ENCODE measurements at places on chromosomes 4 and X. TPM values are rescaled to one million over a fixed set of nuclear protein-coding genes. Genes with fewer than 3 reads are reported as not detected.

Gene BRS3
- not detected for total RNA-seq

Gene TLR1
- 0.21 TPM for total RNA-seq

Gene USP17L12
- not detected for total RNA-seq

Gene KCTD8
- total RNA-seq, result 0.18 TPM

Gene SLC4A4
- total RNA-seq, result 0.92 TPM

Gene MAP7D2
- 3.5 TPM for total RNA-seq

Gene CLDN22
- not detected for total RNA-seq

Gene HEPH
- total RNA-seq, result 0.11 TPM

Gene SLBP
- total RNA-seq, result 80.3 TPM

Gene F8A2
- not detected for total RNA-seq

Gene DCUN1D4
- 29.2 TPM for total RNA-seq

Gene SULT1E1
- 3.7 TPM for total RNA-seq

Gene IL9R
- total RNA-seq, result not detected

Gene HSFX1
- total RNA-seq, result 0.25 TPM

Gene SUPT20HL1
- not detected for total RNA-seq

Gene BMPR1B
- 0.21 TPM for total RNA-seq

Gene MAOB
- total RNA-seq, result not detected

Gene PLK4
- total RNA-seq, result 34.7 TPM

Gene ATOH1
- total RNA-seq, result not detected

Gene USP51
- 0.85 TPM for total RNA-seq

Gene SPANXA1
- total RNA-seq, result not detected

Gene PDGFRA
- 0.07 TPM for total RNA-seq

Gene SMIM10L2A
- total RNA-seq, result 0.03 TPM

Gene MAGEB10
- not detected for total RNA-seq

Gene MEPE
- not detected for total RNA-seq

Gene INTS12
- total RNA-seq, result 21.8 TPM

Gene S100G
- total RNA-seq, result not detected

Gene ADGRL3
- total RNA-seq, result 0.60 TPM

Gene CDS1
- 20.8 TPM for total RNA-seq

Gene VEGFD
- not detected for total RNA-seq

Gene IRF2
- 18.4 TPM for total RNA-seq

Gene DCX
- total RNA-seq, result not detected

Gene RHOXF1
- total RNA-seq, result not detected

Gene F9
- not detected for total RNA-seq

Gene HPGD
- total RNA-seq, result 0.41 TPM

Gene UBE2A
- 59.0 TPM for total RNA-seq

Gene FOXP3
- total RNA-seq, result 0.11 TPM
